RWPE2 (cell line): ENCODE measurements at places on chromosomes 5 and 9.

- no peak for DNase-seq
Observed at GRCh38 chr5:2179861-2180260, 297.1 kb upstream of the IRX4 start.

GRCh38 chr5:96096724-96097123 is 135.1 kb upstream of the ELL2 start:
- DNase-seq, result no peak

GRCh38 chr9:130062750-130063149 is 9.0 kb downstream of the GPR107 start:
- no peak for DNase-seq

DNA sequence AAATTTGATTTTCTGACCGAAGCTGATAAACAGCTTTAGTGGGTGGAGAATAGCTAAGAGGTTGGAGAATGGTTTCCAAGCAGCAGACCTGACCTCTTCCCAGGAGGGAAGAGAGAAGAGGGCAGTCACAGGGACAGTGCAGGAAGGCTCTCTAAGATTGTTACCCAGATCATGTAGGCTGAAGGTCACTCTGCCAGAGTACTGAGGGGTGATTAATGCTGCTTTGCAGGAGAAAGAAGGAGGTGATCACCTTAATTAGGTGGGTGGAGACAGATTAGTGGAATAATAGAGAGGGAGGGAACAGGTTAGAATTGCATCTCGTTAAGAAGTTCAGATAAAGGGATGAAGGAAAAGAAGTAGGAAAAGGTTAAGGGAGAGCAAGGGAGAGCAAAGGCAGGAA is 440.5 kb downstream of the BRINP1 start:
- no peak for DNase-seq

GRCh38 chr9:128203024-128203706 is at the start of gene DNM1:
Gene DNM1 (plus strand): TSS chr9:128203379. CDS start chr9:128203471, 92 bp downstream.
- no peak for DNase-seq

DNA sequence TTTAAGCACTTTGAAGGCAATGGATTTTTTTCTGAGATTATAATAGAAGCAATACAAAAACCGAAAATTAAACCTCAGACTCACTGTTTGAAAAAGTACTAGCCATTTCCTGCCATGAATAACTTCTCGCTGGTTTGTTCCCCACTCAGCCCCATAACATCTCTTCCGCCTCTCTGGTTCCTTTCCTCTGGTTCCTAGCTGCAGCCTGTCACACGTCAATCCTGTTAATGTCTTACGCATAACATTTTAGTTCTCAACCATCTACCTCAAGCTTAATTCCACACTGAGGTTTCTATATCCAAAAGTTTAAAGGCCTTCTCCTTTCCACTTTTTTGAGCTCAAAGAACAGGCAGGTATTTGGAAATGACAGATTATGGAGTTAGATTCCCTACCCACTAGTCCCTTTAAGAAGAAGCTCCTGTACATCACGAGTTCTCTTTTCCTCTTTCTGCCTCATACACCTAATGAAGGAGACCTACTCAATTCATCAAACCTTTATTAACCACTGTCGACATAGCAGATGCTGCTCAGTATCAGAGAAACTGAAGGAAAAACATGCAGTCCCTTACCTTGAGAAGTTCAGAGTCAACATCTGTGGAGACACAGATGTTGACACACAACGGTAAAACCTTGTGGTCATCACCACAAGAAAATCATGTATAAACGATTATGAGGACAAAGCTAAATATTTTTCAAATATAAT is 243.0 kb upstream of the PTGER4 start:
- DNase-seq, result no peak

DNA sequence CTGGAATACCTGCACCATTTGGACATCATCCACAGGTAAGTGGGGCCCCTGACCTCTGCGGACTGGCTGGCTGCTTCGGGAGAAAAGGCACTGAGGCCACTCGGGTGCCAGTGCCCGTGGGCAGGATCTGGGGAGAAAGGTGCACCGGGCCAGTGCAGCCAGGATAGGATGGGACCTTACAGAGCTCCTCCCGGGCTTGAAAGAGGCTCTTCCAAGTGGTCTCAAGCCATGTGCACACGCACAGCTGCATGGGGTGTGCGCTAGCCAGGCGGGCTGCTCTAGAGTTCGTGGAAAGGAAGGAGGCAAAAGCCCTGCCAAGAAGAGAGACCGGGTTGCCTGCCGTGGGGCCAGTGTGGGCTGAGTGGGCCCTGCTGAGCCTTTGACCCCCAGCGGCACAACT is 13.4 kb downstream of the STKLD1 start:
- DNase-seq, result no peak

DNA sequence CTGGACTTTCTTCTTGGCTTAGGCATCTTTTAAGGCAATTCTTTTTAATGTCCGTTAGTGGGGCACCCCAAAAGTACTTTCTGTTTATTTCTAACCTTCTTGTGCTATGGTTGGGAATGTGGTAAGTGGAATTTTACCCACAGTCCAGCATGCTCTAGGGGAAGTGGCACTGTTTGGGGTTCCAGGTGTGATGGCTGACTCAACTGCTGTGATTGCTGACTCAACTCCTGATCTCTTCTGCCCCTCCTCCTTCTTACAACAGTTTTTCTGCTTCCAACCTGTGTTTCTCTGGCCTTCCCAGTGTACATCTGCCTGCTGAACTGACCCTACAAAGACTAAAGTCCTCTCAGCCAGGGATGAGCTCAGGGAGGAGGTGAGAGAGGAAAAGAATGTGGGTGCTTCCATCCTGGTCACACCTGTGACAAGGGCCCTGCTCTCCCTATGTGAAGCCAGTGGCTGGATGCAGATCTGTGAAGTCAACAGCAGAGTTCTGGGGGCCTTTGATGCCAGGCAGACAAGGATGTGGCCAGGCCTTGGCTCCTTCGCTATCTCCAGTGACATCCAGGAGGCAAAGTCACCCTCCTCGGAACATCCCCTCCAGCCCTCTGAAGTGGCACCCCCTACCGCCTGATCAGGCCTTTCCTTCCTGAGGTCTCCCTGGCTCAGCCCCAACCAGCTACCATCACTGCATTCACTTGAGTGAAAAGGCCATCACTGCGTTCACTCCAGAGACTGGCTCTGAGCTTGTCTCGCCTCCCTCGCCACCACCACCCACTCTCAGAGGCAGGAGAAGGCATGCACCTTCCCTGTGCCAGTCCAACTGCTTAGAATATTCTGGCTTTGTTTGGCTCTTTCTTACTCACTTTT is 72.2 kb downstream of the C5orf15 start:
- no peak for DNase-seq

- DNase-seq, result no peak
Observed at GRCh38 chr5:74056789-74057164, 430.8 kb downstream of the ARHGEF28 start.

- no peak for DNase-seq
Observed at GRCh38 chr5:105617436-105618215, 2053.1 kb downstream of the EFNA5 start.

- DNase-seq, result no peak
Observed at GRCh38 chr9:20373263-20373662, 249.0 kb downstream of the MLLT3 start.

DNA sequence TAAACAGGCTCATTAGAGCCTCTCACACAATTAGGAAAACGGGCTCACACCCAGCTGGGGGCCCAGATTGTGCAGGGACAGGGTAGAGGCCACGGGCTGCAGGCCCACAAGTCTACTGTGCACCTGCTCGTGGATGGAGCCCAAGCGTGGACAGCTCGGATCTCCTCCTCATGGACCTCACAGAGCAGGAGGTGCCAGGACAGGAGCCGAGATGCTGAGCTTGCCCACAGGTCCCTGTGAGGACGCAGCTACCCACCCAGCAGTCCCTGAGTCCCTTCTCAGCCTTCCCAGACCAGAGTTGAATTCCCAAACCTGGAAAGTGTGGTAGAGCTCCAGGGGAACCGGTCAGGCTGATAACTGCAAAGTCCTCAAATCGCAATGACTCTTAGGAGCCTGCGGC is 70.6 kb upstream of the OLFM1 start:
- DNase-seq, result no peak

GRCh38 chr5:157874861-157875260 is 15.9 kb upstream of the CLINT1 start:
- no peak for DNase-seq

DNA sequence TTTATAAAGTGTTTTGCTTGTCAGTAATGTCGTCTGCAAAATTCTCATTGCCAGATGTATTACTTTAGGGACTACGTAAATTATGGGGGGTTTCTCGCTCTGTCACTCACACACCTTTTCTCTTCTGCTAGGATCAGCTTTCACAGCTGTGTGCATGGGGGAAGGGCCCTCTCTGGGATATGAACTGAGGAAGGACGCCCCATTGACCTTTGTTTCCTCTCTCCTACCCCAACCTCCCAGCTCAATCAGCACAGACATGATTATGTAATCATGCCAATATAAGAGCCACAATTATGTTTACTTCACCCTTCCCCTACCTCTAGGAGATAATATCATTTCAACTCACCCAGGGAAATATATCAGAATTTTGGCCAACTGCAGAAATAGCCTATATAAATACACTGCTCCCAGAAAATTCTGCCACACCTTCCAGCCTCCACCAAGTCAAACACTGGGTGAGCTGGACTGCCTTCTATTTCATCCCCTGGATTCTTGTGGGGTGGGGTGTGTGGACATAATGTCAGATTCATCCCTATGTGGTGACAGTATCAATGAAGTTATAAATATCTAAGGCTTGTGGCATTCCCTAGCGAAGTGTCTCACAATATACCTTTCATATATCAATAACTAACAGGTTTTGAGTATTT is 12.6 kb upstream of the SEMA5A start:
- no peak for DNase-seq

- peak; percentile 82 for DNase-seq
Observed at GRCh38 chr5:10301842-10302610, 5.7 kb downstream of the CMBL start.

DNA sequence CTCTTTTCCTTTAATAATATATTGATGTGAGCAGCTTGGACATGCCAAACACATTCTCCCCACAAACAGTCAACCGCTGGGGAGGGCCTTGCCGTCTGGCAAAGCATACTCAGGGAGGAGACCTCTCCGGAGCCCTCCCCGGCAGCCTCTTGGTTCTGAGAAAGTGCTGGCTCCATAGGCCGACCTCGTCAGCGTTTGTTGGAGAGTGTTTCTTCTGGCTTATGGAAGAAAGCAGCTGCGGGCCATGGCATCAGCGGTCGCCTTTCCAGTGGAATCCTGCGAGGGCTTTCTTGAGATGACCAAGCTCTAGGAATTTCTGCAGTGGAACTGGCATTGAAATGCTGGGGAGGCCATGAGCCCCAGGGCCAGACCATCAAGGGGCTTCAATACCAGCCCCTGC is 405.7 kb upstream of the IRX4 start:
- no peak for DNase-seq

GRCh38 chr9:27571011-27571410 is 2.3 kb downstream of the C9orf72 start:
- no peak for DNase-seq

GRCh38 chr5:94010814-94011213 is 269.4 kb upstream of the POU5F2 start:
- no peak for DNase-seq

- DNase-seq, result no peak
Observed at GRCh38 chr5:159206368-159206767, 3.0 kb downstream of the RNF145 start.

DNA sequence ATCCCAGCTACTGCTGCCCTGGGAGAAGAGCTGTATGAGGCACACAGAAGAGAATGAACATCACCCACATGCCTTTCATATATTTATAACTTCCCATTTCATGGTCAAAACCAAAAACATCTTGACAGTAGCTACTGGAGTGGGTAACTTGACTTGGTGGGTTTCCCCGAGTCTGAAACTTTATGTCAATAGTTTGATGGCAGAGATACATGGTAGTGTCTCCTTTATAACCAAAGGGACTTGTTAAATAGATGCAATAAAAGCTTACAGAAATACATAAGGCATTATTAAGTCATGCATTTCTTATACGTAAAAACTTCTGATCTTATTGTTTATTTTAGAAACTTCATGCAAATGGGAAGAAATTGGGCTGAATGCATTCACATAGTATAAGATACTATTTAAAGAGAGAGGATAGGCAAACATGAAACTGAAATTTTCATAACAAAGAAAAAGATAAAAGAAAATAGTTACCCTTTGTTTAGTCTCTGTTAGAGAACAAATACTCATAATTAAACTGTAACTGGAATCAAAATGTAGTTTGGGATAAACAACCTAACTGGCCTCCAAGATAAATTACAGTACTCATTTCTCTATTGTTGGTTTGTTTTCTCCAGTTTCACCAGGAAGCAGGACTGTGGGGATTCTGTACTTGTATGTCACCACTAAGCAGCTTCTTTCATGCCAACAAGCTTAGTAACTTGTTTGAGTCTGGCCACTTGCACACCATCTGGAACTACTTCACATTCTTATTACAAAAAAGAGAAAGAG is 459.3 kb upstream of the MEF2C start:
- DNase-seq, result no peak

DNA sequence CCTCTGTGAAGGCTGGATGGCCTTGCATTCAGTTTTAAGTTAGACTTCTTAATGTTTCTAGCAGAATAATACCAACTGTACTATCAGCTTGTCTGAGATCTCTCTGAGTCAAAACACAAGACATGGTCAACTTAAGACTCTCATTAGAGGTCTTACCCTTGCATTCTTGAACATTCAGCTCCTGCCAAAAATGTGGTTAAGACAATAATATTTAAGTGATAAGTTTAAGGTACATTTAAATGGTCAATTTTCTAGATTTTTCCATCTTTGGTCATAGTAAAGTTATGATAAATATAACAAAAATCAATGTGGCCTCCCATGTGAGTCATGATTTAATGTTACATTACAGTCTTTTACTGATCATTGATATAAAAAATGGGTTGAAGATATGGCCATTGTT is 75.0 kb downstream of the NR2F1 start:
- DNase-seq, result no peak

- no peak for DNase-seq
Observed at GRCh38 chr5:10709409-10709808, 51.6 kb downstream of the DAP start.

- no peak for DNase-seq
Observed at GRCh38 chr5:180784497-180785097, 18.0 kb downstream of the MGAT1 start.

GRCh38 chr5:78763659-78764189 is 115.2 kb upstream of the LHFPL2 start:
- no peak for DNase-seq

DNA sequence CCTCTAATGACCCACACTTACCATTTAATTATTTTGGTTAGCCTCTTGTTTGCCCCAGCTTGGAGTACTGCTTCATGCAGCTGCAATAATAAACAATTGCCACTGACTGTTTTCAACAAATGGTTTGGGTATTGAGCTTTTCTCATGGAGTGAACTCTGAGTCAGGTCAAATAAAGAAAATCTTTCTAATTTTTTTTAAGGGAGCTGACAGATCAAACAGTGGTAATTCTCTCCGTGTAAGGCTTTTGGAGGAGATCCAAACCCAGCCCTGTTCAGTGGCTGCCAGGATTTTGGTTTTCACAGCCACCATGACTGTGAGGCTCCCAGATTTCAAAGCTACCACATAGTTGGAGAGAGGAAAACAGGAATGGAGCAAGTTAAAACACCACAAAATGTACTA is 110.7 kb upstream of the EFNA5 start:
- DNase-seq, result no peak
